ENCODE measurements at places on chromosomes 7 and 10.

DNA sequence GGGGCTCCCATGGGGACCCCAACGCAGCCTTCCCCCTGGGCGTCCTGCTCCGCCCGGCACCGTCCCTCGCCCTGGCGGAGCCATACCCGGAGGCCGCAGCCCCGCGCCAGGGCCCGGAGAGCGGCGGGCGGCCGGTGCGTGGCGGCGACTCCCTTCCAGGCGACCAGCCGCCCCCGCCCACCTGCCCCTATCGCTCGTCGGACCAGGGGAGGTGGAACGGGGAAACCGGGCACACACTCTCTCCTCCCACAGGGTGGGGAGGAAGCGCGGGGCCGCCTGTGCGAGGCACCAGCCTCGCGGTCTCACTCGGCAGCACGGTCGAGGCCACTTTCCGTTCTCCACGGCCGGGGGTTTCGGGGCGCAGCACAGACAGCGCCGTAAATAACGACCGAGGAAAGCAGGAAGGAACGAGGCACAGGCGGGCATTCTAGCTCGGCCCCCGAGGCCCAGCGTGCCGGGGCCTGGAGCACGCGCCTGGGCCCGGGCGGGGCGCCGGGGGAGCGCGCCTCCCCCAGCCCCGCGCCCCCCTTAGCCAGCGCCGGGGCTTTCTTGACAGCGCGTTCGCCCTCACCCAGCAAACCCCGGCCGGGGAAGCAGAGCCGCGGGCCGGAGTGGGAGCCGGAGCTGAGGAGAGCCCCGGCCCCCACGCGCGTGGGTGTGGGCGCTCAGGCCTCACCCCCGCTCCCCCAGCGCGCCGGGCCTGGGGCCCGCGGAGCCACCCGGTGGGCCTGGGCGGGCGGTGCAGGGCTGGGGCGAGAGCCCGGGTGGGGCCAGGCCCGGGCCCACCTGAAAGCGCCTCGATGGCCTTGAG, 936 bp downstream of the IGF2BP3 start:
- peak; percentile 45 for DNase-seq

- DNase-seq, result no peak
Measured at GRCh38 chr7:139931190-139931934, 102.3 kb downstream of the TBXAS1 start.

DNA sequence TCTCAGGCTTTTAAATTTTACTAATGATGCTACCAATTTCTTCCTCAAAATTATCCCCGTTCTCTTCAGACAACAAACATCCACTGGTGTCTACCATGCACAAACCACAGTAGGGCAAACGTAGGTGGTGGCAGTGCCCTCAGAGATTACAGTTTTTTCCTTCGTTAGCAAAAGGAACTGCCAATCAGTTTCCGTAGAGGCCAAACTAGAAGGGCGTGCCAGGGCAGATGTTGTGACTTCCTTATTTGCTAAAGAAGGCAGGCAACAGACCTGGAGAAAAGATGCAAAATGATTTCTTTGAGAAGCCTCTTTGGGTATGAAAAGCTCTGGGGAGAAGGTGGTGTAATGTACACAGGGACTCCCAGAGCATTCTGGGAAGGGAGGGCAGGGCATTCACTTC, 7.6 kb upstream of the FAM180A start:
- DNase-seq, result no peak

DNA sequence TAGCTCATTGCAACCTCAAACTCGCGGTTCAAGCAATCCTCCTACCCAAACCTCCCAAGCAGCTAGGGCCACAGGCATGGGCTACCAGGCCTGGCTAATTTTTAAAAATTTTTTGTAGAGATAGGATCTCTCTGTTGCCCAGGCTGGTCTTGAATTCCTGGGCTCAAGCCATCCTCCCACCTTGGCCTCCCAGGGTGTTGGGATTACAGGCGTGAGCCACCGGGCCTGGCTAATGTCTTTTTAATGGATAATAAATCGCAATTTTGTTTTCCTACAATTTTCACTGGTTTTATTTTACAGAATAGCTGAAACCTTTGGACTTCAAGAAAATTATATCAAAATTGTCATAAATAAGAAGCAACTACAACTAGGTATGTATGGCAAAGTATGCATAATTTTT, 10.9 kb downstream of the NUB1 start:
- DNase-seq, result no peak

GRCh38 chr7:16603633-16604032, 41.9 kb downstream of the ANKMY2 start:
- no peak for DNase-seq

GRCh38 chr10:73965890-73966768, 31.8 kb upstream of the VCL start:
- peak; percentile 71 for DNase-seq

- no peak for DNase-seq
Measured at GRCh38 chr10:24882047-24882698, 70.2 kb downstream of the PRTFDC1 start.

DNA sequence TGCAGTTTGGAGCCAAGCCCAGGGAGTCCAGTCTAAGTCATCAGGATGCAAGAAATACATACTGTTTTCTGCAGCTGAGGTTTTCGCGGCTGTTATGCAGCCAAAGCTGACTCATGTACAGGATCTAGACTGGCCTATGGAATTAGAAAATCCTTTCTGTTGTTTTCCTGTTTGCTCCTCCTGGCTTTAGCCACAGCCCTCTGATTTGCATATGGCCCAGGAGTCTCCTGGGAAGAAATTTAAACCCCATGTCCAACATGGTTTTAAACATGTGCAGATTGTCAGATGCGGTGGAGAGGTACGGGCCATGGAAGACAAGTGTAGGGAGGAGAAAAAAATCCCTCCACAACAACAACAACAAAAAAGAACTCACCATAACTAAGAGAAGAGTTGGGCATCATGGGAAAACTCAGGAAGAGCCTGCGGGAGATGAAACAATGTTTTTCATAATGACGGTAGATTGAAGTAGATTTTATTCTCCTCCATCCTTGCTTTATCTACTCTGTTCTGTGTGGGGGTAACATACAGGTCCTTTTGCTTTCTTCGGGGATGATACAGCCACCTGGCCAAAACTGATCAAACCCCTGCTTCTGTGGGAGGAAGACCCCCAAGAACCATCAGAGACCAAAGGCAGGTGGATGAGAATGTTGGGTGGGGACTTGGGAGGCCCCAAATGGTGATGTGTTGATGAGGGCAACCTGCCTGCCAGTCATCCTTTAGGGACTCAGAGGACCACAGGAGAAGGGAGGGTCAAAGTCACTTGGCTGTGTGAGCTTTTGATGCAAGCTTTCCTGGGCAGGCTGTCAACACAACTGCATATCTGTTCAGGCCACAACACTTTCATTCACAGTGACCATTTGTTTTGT, 29.8 kb upstream of the GNA12 start:
- DNase-seq, result peak; percentile 21
